ENCODE measurements at places on chromosomes 7 and 10.
A peak's percentile ranks its signal among the peaks of the same experiment; 100 is the strongest.

- DNase-seq: peak; percentile 95
Measured at GRCh38 chr10:5446390-5446926, 34.1 kb downstream of the NET1 start.

DNA sequence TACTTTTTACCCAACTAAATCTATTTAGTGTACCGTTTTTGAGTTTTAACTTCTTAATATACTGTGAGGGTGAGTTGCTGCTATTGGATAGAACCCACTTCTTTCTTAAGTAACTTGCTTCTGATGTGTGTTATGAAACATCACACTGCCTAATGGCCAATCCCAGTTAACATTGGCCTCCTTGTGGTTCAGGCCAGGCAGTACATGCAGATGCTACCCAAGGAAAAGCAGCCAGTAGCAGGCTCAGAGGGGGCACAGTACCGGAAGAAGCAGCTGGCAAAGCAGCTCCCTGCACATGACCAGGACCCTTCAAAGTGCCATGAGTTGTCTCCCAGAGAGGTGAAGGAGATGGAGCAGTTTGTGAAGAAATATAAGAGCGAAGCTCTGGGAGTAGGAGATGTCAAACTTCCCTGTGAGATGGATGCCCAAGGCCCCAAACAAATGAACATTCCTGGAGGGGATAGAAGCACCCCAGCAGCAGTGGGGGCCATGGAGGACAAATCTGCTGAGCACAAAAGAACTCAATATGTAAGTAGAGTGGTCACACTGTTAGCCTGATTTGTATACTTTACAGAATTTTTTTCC is 39.7 kb downstream of the TES start:
- DNase-seq: no peak

DNA sequence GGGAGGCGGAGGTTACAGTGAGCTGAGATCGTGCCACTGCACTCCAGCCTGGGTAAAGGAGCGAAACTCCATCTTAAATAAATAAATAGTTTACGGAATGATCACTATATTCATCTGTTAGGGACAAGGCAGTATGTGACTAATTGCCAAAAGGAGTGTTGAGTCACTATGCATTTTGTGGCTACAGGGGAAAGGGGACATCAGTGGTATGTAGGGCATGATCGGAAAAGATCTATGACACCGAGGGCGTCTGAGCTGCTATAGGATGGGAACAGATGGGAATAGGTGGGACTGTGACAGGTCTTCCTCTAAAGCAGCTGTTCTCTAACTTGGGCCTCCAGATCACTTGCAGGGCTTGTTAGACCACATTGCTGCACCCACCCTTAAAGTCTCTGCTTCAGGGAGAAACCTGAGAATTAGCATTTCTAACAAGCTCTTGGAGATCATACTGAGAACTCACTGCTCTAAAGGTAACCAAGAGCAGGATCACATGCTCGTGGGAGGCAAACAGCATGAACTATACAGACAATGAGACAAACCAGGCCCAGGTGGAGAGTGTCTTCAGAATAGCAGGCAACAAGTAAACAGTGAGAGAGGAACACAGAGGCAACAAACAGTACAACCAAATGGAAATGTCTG is 65.1 kb upstream of the ITGA8 start:
- DNase-seq: no peak

DNA sequence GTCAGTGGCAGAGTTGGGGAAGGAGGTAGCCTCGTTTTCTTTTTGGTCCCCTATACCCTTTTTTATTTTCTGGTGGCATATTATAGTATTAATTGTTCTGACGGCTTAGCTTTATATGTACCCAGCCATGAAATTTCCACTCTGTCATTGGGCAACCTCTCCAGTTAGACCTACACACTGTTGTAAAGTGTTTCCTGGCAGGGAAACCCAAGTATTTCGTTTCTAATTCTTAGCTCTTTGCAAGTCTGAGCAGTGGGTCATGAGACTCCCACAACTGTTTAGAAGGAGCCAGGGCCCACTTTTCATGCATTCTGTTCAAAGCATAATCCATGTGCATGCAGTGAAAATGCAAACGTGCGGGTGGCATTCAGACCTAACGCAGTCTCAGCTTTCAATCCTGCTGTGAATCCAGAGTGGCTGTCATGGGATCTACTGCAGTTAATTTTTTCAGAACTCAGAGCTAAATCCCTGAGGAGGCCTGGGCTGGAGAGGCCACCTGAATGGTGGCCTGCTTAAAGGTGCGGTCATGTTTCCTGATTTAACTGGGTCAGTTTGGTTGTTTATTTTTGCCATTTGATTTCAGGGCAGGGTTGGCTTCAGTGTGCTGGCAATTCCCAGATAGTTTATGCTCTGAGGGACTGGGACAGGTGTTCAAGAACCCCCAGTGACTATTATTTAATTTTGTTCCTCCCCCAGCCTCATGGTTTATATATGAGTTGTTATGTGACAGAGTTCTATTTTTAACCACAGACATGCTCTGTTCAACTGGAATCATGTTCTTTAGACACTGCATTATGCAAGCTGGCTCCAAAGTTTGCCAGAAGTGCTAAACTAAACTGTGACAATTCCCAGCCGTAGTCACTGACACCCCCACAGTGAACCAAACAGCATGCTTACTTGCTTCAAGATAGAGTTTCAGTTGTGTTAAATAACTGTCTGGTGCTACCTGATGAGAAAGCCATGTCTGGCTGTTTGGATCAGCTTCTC is 27.4 kb upstream of the SYPL1 start:
- no peak for DNase-seq

- no peak for DNase-seq
Measured at GRCh38 chr7:132337450-132338080, 238.7 kb downstream of the PLXNA4 start.

DNA sequence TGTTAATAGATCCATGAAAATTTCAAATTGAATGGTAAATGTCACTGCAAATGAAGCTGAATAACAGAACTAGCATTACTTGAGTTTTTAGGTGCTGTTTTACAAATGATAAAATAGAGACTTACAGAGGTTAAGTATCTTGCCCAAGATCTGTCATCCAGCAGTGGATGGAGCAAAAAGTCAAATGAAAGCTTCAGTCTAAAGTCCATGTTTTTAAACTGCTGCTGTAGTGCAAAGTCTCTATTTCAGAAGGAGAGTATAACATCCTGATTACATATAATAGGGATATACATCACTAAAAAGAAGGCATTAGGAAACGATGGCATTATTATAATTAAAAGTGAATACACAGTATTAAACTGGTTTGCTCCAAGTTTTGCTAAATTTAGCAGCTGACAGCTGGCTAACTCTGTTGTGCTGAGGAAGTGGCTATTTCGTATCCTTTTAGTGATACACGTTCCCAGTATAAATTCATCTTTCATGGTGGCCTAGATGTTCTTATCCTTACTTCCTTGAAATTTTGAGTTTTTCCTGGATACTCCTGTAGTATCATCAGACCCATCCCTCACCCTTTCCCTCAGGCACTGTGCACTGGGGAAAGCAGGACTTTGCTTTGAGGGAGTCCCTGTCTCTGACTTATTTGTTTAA is 603.2 kb downstream of the MAGI2 start:
- no peak for DNase-seq

DNA sequence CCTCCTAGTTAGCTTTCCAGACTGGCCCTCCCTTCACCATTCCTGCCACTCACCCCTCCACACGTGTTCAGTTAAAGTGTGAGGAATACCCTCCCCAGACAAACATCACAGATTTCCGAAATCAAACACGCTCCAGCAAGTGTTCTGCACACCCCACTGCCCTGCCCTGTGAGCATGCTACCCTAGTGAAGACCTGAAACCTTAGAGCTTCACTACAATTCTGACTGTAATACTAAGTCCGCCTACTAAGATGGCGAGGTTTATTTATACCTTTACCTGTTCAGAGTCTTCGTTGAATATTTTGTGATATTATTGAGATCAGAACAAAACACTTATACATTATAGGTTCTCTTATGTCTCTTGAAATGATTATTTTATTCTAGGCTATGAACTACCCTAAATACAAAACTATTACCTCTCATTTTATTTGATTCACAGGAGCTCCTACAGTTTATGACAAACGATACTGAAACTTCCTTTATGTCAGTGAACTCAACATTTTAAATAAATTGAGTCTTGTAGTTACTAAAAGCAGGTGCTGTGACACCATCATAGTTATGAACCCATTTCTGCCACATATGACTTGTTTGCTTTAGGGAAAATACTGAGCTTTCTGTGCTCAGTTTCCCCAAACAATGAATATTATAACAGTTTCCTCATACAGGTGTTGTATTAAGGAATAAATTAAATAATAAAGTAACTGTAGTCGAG is 8.6 kb downstream of the SCIN start:
- no peak for DNase-seq

- peak; percentile 83 for DNase-seq
Measured at GRCh38 chr10:102632394-102633111, 11.7 kb upstream of the TRIM8 start.

GRCh38 chr7:28123752-28124151 is 56.8 kb downstream of the JAZF1 start:
- DNase-seq: no peak

DNA sequence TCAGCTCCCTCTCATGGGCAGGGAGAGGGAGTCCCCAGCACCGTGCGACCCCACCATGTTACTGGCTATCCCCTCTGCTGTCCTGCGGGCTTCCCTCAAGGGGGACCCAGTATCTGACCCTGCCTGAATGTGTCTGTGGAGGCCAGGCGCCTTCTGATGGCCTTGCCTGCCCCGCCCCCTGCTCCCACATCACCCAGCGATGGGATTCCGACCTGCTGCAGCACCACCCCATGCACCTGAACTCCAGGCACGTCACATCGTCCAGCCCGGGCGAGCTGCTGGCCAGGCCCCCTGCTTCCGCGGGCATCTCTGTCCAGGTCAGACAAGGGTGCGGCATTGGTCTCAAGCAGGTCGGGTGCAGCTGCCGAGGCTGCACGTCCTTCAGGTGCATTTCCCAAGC is 19.0 kb downstream of the LRRC27 start:
- DNase-seq: no peak

- DNase-seq: peak; percentile 72
Measured at GRCh38 chr10:122062831-122063674, 74.1 kb downstream of the TACC2 start.

GRCh38 chr7:99024066-99024465 is 119.8 kb downstream of the SMURF1 start:
- DNase-seq: no peak

DNA sequence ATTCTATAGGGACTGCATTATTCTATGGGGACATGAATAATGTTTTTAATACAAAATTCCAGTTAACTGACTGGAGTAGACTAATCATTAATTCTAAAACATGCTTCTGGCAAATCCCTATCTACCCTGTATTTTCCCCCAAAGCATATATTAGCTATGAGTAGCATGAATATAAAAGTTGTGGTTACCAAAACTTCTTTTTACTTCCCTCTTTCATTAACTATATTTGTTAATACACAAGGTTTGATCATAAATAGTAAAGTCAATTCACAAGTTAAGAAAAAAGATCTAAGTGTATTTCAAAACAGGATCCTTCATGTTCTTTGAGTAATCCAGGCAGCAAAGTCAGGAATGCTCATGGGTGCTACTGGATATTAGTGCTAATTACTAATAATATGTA is 2.9 kb upstream of the RALA start:
- DNase-seq: no peak

GRCh38 chr7:132806834-132807233 is 230.6 kb upstream of the PLXNA4 start:
- DNase-seq: no peak

- DNase-seq: no peak
Measured at GRCh38 chr7:157877298-157878090, 540.7 kb downstream of the DNAJB6 start.

GRCh38 chr7:521221-522070 is 1.8 kb upstream of the PDGFA start:
- DNase-seq: peak; percentile 80

- no peak for DNase-seq
Measured at GRCh38 chr7:78435355-78435754, 636.8 kb downstream of the PHTF2 start.

Measured in right forelimb (tissue), 1 donor.